Retina (tissue), 1 donor: ENCODE measurements at places on chromosomes 1 and 21.

DNA sequence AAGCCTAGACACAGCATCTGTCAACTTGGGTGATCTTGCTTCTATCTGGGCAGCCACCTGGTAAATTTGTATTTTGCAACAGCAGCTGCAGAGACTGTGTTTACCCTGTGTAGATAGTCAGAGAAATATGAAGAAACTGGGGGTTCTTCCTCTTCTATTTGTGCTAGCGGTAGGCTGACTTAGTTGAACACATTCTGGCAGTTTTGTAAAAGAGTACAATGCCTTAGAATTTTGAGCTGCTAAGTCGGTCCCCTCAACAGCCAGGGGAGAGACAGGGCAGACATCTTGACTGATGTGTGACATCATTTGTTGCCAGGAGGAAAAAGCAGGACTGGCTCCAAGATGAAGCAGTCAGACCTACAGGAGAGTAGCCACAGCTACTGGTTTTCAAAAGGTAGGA, 53.7 kb downstream of the KCNJ6 start:
- DNase-seq = peak; percentile 56

- no peak for DNase-seq
Observed at GRCh38 chr1:151759241-151759640, 4.1 kb downstream of the MRPL9 start.

- DNase-seq = no peak
Observed at GRCh38 chr1:167621780-167622313, 8.2 kb upstream of the RCSD1 start.

- peak; percentile 50 for DNase-seq
Observed at GRCh38 chr1:22626237-22627157, 9.9 kb upstream of the C1QA start.

DNA sequence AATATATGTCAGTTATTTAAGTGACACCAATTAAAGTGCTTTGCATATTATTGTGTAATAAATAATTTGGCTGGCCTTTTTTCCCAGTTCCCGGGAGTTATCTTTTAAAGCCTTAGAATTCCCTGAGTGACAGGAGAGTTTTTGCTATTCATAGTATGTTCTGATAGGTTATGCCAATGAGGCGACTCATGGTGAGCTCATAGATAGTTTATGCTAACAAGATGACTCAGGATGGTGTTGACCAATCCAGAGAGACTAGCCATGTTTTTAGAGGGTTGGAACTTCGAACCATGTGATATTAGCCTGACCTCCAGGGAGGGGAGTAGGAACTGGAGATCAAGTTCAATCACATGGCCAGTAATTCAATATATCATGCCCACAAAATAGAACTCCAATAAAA, 310.8 kb downstream of the USP25 start:
- DNase-seq = no peak

GRCh38 chr1:4307468-4307845, 347.0 kb upstream of the AJAP1 start:
- DNase-seq = no peak

GRCh38 chr1:70386121-70386520, 24.9 kb upstream of the CTH start:
- no peak for DNase-seq

DNA sequence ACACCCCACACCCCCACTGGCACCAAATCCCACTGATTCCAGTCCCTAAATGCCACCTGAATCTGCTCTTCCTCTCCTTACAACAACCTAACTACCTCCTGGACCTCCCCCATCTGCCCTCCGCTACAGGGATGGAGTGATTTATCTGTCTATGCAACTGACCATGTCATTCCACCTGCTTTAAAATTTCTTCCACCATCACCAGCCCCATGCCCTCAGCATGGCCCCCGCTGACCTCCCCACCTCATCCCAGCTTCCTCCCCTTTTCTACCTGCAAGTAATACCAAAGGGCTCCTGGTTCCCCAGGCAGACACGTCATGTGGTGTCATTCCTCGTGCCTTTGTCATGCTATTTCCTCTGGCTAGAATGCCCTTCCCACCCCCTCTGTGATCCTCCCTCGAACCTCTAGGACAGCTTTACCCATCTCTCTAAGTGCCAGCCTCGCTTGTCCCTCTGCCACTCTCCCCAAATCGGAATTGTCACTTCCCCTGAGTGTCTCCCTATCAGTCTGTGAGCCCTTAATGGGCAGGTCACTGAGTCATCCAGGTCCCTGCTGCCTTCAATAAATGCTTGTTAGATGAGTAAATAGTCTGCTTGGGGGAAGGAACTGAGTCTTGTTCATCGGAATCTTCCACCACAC, 3.7 kb downstream of the GJB4 start:
- no peak for DNase-seq
